Chondrocyte (in vitro differentiated cells): ENCODE measurements at places on chromosomes 16 and 17. TPM values are rescaled to one million over a fixed set of nuclear protein-coding genes. Genes with fewer than 3 reads are reported as not detected.

G6PC1 gene
- not detected in 3 replicates for total RNA-seq

- no peak for DNase-seq
- H3K36me3 ChIP-seq, result no peaks in the 10 kb centered on the region
- no peaks in the 10 kb centered on the region for H3K27me3 ChIP-seq
- H3K4me1 ChIP-seq, result no peaks in the 10 kb centered on the region
- no peak overlapping the region for H3K27ac ChIP-seq
These were observed 143.2 kb upstream of the ASIC2 start for GRCh38 chr17:33436321-33436720.

DNA sequence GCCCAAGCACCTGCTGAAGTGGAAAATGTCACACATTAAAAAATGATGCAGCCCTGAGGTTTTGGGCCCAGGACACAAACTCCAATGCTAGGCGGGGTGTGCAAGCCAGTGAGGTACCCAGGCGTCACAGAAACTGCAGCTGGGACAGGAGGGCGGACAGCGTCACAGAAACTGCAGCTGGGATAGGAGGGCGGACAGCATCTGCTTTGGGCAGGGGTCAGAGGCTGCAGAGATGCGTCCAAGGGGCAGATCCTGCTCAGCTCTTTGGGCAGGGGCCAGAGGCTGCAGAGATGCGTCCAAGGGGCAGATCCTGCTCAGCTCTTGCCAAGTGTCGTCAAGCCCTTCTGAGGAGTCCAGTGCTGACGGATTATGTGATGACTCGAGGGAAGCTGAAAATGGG is 43.9 kb upstream of the RCVRN start:
- no peak overlapping the region for H3K27ac ChIP-seq
- peaks cover 2% of the 10 kb centered on the region for H3K36me3 ChIP-seq
- DNase-seq, result peak; percentile 25
- no peaks in the 10 kb centered on the region for H3K4me1 ChIP-seq

- peaks cover 8% of the 10 kb centered on the region for H3K36me3 ChIP-seq
- H3K4me1 ChIP-seq, result no peaks in the 10 kb centered on the region
- no peak overlapping the region for H3K4me3 ChIP-seq
- peak; percentile 94 for DNase-seq
These were observed 7.3 kb downstream of the SPATA2L start for GRCh38 chr16:89693931-89694783.

DNA sequence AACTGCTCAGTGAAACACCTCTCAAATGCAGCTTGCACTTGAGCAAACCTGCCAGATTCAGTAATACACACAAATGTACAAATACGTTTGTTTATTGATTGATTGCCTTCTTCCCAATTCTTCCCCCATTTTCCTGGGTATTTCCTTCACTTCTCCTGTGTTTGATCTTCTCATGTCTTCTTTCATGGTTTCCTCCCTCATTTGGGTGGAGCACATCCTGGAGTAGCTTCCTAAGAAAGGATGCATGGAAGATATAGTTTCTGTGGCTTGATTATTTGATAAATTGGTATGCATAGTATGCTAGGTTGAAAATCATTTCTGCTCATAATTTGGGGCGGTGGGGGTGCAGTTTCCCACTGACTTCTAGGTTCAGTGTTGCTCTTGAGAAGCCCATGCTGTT is 28.8 kb downstream of the JPH3 start:
- DNase-seq, result no peak
- peaks cover 4% of the 10 kb centered on the region for H3K4me1 ChIP-seq
- no peak overlapping the region for H3K27ac ChIP-seq
- H3K36me3 ChIP-seq, result peaks cover 15% of the 10 kb centered on the region
